Smooth muscle cell of the pulmonary artery (primary cell): ENCODE measurements at places on chromosomes 7 and 10. TPM values are rescaled to one million over a fixed set of nuclear protein-coding genes. Genes with fewer than 3 reads are reported as not detected.

STEAP2 gene
- 45.2 and 46.2 TPM in 2 replicates for total RNA-seq

CALML3 gene
- not detected in 2 replicates for total RNA-seq

ELMO1 gene
- total RNA-seq = 0.43 and 3.3 TPM in 2 replicates

HOXA1 gene
- 0.20 and 0.52 TPM in 2 replicates for total RNA-seq

ORC5 gene
- total RNA-seq = 51.7 and 72.7 TPM in 2 replicates

CNNM1 gene
- total RNA-seq = 0.07 and 0.17 TPM in 2 replicates

OIT3 gene
- under 0.01 and 0.03 TPM in 2 replicates for total RNA-seq

PTPN20 gene
- total RNA-seq = 3.8 and 4.5 TPM in 2 replicates

OPALIN gene
- total RNA-seq = not detected in 2 replicates

GPR37 gene
- 1.5 and 2.7 TPM in 2 replicates for total RNA-seq

RAPGEF5 gene
- 23.8 and 35.8 TPM in 2 replicates for total RNA-seq

FAM185A gene
- total RNA-seq = 7.4 and 9.2 TPM in 2 replicates

ADAM8 gene
- 1.5 and 2.7 TPM in 2 replicates for total RNA-seq

LAMB1 gene
- total RNA-seq = 749 and 814 TPM in 2 replicates

RHOBTB1 gene
- 13.7 and 15.8 TPM in 2 replicates for total RNA-seq

C10orf71 gene
- not detected in 2 replicates for total RNA-seq

MSS51 gene
- 2.1 and 2.2 TPM in 2 replicates for total RNA-seq

PON3 gene
- 0.13 TPM in 1 of 2 replicates, not detected in the other for total RNA-seq

ZNF862 gene
- 13.7 and 21.3 TPM in 2 replicates for total RNA-seq

IFIT2 gene
- 3.9 and 9.5 TPM in 2 replicates for total RNA-seq

GBX1 gene
- total RNA-seq = not detected in 2 replicates

IL2RA gene
- total RNA-seq = not detected in 2 replicates

KCNH2 gene
- total RNA-seq = 0.13 and 0.79 TPM in 2 replicates

TRIM73 gene
- 1.3 and 1.6 TPM in 2 replicates for total RNA-seq
